ENCODE measurements at places on chromosomes 13 and 19.

GRCh38 chr19:51158474-51159129, 16.5 kb downstream of the SIGLEC7 start:
- DNase-seq, result peak; percentile 62

- no peak for DNase-seq
These were observed 172.3 kb upstream of the KLF12 start for GRCh38 chr13:74306496-74306895.

DNA sequence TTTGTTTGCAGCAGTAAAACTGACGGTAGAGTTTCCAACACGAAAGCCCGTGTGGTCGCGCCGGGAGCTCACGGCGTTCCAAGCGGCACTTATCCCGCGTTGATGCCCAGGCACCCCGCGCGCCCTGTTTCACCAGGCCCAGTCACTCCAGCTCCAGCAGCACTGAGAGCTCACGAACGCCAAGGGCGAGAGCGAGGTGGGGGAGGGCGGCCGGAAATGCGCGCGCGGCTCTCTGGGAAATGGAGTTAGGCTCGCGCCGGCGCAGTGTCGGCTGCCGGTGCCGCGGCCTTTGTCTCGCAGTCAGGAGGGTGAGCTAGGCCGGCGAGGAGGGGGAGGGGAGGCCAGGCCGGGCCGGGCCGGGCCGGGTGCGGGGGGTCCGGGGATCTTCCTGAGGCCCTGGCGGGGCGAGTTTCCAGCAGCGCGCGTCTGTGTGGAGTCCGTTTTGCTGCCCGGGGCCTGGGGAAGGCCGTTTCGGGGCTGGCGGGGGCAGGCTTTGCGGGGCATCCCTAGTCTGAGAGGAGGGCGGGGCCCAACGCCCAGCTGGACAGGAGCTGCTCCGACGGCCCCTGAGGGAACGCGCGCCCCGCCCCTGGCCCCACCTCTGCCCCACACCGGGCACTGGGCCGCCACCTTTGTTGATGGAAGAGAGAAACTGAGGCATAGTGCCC, at the start of gene ZNF135:
TSS of gene ZNF135 (plus strand) at position 280 of the 668 bp plus-strand sequence. CDS start 721 bp downstream, outside the sequence.
- peak; percentile 88 for DNase-seq

- DNase-seq, result no peak
These were observed 104.9 kb downstream of the MZT1 start for GRCh38 chr13:72622546-72622945.

DNA sequence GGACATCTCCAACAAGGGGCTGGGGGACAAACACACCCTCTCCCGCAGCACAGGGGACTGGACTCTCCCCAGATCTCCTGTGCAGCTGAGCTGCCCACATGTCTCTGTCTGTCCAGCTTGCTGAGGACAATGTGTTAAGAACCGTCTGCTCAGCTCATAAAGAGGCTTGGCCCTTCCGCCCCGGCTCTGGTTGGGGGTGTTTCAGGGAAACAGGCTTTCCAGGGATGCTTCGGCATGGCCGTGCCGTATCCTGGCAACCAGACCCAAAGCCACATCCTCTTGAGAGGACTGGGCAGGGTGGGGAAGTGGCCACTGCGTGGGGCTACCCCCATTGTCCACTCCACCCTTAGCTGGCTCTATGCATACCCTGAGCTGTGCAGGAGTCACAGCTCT, 41.1 kb upstream of the CHST8 start:
- no peak for DNase-seq

DNA sequence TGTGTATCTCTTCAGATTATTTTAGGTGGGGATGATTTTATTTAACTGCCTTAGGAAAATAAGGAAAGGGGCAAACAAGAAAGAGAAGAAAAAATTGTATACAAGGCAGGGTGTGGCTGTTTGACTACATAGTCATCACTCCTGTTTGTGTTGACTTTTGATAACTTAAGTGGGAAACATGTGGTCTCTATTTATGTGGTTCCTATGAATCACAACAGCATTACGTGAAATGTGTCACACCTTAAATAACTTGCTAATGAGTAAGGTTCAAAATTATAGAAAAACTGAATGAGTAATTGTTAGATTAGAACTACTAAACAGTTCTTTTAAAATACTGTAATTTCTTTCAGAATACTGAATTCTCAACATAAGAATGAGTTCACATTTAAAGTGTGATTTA, 69.3 kb downstream of the LMO7 start:
- DNase-seq, result no peak

DNA sequence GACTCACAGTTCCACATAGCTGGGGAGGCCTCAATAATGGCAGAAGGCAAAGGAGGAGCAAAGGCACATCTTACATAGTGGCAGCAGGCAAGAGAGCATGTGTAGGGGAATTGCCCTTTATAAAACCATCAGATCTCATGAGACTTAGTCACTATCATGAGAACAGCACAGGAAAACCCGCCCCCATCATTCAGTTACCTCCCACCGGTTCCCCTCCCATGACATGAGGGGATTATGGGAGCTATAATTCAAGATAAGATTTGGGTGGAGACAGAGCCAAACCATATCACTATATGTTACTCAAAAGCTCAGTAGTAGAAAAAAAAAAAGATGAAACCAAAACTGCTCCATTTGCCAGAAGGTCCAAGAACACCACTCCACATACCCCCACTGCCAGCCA, 58.5 kb downstream of the DNAJC15 start:
- no peak for DNase-seq

DNA sequence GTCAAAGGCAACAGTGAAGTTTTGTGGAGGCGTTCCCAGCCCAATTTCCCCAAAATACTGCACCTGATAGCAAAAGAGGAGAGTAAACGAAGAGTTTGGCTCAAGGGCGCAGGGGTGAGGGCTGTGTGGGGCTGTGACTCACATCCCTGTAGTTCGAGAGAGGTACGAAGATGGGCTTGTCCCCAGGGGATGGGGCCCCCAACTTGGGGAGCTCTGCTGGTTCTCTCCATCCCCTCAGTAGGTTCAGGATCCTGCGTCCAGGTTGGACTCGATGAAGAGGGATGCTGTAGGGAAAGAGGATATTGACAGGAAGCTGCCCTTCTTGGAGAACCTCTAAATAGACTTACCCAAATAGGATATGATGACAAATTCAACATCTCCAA, 3.4 kb downstream of the NAPSA start:
- no peak for DNase-seq

DNA sequence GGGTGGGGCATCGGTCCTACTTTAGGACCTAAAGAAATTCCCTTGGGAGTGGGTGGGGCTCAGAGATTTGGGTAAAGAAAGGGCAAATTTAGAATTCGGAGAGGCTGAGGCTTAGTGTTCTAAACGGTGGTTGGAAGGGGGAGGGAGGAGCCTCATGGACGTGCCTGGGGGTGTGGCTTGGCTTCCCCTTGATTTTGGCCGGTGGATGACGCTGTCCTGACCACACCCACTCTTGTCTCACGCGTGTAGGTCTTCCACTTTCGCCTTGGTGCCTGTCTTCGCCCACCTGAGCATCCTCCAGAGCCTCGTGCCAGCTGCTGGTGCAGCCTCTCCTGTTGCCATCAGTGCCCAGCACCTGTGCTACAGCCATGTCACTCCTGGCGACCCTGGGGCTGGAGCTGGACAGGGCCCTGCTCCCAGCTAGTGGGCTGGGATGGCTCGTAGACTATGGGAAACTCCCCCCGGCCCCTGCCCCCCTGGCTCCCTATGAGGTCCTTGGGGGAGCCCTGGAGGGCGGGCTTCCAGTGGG, 1.2 kb upstream of the NUP62 start:
- DNase-seq, result peak; percentile 52

DNA sequence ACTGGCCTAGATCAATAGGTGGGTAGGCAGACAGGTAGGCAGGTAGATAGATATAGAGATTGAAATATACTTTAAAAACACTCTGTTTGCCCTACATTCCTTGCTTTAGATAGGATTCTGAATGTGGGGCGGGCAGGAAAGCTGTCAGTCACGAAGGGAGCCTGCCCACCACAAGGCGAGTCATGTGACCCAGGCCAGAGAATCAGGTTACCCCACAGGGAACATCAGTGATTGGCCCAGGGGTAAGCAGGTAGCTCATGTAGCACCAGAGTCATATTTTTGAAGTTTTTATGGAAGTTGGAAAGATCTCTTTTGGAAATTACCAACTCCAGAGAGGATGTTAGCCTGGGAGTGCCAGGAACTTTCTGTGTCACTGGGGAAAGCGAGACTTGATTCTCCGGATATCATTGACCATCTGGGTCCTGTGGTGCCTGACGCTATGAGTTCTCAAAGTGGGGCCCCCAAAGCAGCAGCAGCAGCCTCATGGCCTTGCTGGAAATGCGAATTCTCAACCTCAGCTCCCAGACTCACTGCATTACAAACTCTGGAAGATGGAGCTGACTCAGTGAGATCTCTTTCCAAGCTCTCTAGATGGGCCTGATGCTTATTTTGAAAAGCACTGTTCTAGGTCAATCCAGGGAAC, 60.3 kb downstream of the IRS2 start:
- no peak for DNase-seq

- DNase-seq, result no peak
These were observed 808 bp downstream of the SLITRK5 start for GRCh38 chr13:87671753-87672605.

- DNase-seq, result no peak
These were observed 41.5 kb upstream of the C13orf46 start for GRCh38 chr13:114015111-114015968.

DNA sequence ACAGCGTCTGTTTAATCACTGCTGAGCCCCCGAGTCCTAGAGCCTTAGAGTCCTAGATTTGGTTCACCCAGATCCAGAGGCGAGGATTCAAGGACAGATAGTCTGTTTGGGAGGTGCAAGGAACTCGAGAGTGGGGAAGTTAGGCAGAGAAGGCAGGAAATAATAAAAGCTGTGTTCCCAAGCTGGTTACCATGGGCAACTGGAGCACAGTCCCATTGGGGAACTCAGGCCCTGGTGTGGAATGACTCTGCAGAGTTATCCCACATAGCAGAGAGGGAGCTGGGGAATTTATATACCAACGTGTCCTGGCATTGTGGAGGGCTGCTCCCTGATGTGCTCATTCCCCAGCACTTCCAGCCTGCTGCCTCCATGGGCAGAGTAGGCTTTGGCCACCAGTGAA, 9.7 kb downstream of the IGSF23 start:
- no peak for DNase-seq

DNA sequence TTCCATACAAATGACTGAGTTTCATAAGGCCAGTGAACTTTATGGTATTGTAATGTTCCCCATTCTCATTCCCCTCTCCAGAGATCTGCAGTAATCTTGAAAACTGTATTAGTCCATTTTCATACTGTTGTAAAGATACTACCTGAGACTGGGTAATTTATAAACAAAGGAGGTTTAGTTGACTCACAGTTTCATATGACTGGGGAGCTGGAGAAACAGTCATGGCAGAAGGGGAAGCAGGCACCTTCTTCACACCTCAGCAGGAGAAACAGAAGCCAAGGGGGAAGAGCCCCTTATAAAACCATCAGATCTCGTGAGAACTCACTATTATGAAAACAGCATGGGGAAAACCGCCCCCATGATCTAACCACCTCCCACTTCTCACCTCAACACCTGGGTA, 318.7 kb upstream of the KLF12 start:
- DNase-seq, result no peak

DNA sequence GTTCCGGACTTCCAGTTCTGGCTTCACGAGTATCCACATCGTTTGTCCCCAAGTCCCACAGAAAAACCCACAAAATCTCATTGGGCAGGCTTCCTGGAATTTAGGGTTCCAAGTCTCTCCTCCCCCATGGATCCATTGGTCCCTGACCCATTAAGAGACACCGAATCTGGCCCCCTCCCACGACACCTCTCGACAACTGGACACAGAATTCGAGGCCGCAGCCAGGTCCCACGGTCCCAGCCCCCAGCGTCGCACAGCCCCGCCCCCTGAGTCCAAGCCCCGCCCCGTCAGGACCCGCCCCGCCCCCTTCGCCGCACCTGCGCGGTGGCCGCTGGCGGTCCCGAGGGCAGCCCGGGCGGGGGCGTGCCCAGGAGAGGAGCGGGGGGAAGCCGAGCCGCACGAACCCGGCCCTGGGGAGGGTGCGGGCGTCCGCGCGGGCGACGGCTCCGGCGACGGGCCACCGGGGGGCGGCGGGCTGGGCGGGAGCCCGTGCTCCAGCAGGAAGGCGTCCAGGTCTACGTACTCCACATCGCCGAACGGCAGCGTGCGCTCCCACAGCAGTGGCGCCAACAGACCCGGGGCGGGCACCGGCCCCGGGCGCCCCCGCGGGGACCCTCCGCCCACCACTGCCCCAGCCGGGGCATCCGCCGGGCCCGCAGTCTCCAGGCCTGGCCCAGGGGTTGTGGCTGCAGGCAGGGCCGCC, 1.8 kb downstream of the DBP start:
- DNase-seq, result peak; percentile 77

GRCh38 chr13:75357576-75358289, 124.2 kb downstream of the TBC1D4 start:
- DNase-seq, result peak; percentile 43

GRCh38 chr13:95260031-95260525, 41.2 kb downstream of the ABCC4 start:
- no peak for DNase-seq

GRCh38 chr19:55456347-55456746, 5.1 kb downstream of the ISOC2 start:
- no peak for DNase-seq

DNA sequence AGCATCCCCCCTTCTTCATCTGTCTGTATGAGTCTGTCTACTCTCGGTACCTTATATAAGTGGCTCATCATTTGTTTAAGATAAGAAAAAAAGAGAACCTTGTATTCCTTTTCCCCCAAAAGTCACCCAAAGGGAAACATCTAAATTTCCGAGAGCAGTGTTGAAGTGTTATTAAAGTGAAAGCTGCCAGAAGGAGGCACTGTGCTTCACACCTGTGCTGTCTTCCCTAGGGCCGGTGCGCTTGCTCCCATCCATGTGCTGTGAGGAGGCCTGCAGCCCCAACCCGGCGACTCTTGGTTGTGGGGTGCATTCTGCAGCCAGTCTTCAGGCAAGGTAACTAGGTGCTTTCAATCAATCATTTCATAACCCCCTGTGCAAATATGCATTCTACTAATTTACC, 97.5 kb downstream of the TNFRSF19 start:
- DNase-seq, result no peak

GRCh38 chr19:53621885-53622740, 9.7 kb upstream of the DPRX start:
- DNase-seq, result no peak

DNA sequence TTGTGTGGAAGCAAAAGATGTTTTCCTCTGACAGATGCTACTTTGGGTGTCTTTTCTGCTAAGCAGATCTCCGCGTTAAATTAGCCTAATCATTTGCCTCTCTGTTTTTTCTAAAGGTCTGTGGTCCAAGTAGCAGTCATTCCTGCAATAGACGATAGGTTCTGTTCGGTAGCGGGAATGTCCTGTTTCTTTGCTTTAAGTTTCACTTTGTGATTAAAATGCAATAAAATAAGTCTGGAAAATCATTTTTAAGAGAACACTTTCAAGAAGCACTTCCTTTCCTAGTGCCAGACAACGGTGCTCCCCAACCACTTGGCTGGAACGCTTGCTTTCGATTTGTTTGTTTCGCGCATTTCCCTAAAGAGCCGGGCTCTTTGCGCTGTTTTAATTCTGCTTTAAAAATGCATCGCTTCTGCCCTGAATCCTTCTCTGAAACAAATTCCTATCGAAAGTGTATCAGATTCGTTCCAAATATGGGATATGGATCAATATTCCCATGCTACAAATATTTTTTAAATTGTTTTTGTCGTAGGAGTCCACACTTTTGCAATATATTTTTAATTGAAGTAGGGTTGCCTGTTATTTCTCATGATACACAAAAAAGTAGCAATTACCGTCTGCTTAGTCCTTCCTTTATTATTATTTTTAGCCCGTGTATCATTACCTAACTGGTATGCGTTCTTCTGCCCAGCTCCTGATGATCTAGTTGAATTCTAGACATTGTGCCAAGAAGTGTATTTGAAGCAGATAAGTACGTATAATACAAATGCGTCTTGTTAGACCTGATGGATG, 14.2 kb downstream of the ZIC2 start:
- no peak for DNase-seq

Data from DND-41 (cell line).